ENCODE measurements at places on chromosomes 6 and 20.

DNA sequence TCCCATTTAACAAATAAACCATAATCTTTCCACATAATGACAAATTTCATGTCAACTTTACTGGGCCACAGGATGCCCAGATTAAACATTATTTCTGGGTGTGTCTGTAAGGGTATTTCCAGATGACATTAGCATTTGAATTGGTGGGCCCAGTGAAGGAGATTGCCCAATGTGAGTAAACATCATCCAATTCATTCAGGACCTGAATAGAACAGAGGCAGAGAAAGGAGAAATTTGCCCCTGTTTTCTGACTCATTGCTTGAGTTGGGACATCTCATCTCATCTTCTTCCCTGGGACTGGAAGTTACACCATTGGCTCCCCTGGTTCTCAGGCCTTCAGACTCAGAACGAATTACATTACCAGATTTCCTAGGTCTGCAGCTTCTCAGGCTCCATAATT is 142.9 kb downstream of the TPBG start:
- DNase-seq, result no peak

GRCh38 chr6:36235309-36235708 is 34.6 kb upstream of the PNPLA1 start:
- DNase-seq, result no peak

DNA sequence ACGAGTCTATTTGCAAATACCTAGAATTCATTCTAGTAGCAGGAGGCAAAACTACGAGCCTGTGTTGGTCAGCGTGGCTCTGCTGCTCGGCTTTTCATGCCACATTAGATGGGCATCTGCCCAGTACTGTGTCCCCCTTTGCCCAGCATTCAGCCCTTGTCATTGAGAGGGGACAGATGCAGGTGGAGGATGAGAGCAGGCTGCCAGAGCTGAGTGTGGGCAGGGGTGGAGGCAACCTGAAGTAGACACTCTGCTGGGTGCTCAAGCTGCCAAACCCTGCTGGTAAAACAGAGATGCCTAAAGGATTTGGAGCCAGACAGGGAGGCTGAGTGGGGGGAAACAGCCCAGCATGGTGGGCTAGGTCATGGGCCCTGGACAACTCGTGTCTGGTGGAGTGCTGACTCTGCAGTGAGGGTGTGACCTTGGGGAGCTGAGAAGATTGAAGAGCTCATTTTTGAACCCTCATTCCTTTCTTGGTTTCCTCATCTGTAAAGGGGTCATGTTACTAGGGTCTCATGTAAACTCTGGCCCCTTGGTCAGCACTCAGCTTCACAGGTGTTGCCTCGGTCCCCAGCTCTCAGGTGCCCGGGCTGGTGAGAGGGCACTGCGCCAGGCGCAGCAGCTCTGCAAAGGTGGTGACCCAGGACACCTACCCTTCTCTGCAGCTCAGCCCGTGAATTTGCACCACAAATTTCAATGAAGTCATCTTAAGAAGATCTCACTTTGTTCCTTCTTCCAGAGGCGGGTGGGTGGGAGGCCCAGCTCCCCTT is 64.2 kb upstream of the BHLHE23 start:
- DNase-seq, result no peak

DNA sequence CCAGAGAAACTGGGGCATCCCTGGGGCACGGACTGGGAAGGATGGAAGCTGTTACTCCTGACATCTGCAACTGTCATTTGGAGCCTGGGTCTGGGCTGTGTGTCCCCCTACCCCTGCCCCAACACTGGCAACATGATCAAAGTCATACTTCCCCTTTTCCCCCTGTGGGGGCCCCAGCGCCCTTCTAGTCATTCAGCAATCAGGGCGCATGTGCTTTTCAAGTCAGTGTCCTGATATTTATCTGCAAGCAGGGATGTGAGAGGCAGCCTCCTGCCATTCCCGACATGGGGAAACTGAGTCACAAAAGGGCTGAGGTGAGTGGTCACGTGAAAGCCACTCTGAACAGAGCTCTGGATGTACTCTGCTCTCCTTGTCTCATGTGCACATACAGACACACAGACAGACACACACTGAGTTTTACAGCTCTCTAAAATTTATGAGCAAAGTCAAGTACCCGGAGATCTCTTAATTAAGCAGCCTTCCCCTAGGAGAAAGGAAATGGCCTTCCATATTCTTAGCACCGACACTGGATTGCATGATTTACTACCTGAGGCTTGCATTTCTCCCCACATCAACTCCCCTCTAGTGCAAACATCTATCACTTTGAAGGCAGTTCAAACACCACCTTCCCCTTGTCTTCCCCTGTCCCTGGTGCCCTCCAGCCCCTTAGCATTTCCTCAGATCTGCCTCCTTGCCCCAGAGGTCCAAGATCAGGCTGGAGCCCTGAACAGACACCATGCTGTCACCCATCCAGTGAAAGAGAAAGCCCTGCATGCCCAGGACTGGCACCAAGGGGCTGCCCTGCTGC is 170.7 kb downstream of the CDC5L start:
- DNase-seq, result no peak

DNA sequence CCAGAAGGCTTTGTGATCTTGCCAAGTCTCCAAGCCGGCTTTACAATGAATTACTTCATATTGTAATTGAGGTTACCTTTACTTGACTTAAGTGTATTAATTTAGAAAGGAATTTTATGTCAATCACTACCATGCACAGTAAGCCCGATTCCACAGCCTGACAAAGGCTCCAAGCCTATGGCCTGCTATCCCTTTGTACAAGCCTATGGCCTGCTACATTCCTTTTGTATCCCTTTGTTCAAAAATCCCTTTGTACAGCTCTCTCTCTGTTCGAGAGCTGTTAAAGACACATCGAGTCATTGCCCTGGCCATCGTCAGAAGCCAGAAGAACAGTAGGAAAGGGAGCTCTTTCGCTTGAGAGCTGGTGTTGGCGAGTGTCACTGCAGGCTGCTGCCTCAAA is 2.7 kb upstream of the EDN3 start:
- DNase-seq, result no peak

GRCh38 chr6:68638230-68638900 is 3.3 kb downstream of the ADGRB3 start:
- DNase-seq, result no peak

DNA sequence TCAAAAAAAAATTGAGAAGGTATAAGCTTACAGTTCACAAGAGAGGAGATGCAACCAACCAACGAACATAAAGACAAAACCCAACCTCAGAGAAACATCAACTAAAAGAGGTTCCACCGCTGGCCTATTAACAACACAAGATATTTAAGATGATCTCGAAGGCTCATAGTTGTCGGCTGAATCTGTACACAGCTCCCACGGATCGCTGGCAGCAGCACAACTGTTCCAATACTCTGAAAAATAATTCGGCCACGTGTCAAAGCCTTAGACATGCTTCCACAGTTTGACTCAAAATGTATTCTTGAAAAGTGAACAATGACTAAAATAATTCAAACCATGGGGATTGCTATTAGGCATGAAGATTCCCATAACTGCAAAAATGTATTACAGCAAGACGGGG is 13.7 kb downstream of the EXOC2 start:
- DNase-seq, result no peak

- no peak for DNase-seq
These were observed 96.9 kb downstream of the NCR2 start for GRCh38 chr6:41432280-41432679.

DNA sequence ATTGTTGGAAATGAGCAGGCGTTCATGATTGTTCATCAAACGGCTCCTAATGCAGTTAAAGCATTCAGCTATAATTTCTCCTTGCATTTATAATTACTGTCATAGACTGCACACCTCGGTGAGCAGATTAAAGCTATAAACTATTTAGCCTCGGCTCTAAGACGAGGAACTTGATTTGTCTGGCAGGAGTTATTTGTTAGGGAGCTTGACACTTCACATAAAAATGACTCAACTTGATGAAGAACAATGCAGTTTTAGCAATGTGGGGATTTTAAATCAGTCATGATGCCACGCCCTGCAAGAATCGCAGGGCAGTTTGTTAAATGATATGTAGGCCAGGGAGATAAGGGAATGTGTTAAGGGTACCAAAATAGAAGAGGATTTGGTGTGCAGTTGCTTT is 290.2 kb downstream of the TSHZ2 start:
- DNase-seq, result no peak

DNA sequence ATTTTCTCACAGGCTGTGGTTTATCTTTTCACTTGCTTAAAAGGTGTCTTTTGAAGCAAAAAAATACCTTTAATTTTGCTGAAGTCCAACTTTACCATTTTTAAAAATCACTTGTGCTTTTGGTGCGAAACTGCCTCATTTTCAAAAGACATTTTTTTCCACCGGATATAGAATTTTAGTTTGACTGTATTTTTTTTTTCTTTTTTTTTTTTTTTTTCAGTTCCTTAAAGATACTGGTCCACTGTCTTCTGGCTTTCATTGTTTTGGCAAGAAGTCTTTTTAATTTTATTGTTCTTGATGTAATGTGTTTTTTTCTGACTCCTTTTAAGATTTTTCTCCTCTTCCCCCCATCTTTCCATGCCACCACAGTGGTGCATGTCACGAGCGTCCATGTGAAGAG is 198.2 kb downstream of the ARID1B start:
- DNase-seq, result no peak

- no peak for DNase-seq
These were observed 325.4 kb downstream of the RNF144B start for GRCh38 chr6:18712595-18712994.

GRCh38 chr6:34386316-34387137 is 5.9 kb downstream of the NUDT3 start:
- DNase-seq, result peak; percentile 36

GRCh38 chr20:32467506-32468312 is 109.6 kb downstream of the ASXL1 start:
- DNase-seq, result no peak

DNA sequence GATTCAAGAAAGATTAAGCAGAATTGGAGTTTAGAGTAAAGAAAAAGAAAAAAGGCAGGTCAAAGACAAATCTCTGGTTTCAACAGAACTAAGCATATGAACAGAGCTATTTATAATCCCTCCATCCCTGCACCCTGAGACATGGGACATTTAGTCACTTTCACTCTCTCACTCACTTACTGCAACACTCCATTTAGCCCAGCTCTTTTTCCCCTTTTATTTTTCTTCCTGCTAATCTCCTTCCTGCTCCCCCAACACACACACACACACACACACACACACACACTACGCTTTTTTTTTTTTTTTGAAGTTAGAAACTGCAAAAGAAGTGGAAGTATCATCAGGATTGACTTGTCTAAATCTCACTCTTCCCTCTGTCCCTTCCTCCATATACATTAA is 45.1 kb upstream of the TBC1D7 start:
- no peak for DNase-seq

GRCh38 chr6:166446567-166447065 is 63.9 kb upstream of the MPC1 start:
- DNase-seq, result no peak

DNA sequence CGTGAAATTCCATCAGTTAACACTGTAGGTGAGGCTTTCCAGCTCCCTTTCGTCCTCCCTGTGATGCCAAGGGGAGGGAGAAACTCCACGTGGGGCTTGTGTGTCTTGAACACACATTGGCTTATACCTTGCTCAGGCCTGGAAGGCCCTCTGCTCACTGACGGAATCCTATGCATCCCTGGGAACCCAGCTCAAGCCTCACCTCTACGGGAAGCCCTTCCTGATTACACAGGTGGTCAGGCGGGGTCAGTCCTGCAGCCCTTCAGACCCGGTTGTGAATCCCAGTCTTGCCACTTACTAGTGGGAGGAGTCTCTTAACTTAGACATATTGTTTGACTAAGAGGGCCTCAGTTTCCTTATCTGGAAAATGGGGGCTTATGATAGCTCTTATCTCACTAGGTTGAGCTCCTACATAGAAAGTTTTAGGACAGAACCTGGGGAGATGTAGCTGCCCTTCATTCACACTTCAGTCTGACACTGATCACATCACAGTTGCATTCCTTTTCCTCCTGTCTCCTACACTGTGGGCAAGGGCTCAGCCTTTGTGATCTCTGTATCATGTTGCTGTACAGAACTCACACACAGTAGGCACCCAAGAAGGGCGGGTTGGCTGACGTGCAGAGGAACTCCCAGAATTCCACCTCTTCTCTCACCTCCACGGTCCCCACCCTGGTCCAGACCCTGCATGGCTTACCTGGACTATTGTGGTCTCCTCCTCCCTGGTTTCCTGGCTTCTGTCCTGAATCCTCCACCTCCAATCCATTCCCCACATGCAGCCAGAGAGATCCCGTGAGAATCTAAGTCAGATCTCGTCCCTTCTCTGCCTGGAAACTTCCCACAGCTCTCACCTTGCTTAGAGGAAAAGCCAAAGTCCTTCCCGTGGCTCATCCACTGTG is 129.6 kb downstream of the CEBPB start:
- DNase-seq, result peak; percentile 67

DNA sequence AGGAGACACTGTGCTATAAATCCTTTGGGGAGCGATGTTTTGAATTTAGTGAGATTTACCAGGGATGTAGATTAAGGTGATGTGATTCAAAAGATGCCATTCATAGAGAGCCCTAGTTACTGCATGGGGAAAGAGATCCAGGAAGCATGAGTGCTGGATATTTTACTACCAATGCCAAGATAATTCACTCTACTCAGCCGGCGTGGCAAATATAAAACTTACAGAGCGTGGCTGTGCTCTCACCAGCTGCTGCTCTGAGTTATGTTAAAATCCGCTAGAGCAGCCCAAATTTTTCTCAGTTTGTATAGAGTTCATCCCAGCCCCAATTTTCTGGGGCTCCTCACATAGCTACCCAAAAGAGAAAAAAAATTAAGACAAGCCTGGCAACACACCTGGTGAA is 48.6 kb downstream of the BFSP1 start:
- no peak for DNase-seq

DNA sequence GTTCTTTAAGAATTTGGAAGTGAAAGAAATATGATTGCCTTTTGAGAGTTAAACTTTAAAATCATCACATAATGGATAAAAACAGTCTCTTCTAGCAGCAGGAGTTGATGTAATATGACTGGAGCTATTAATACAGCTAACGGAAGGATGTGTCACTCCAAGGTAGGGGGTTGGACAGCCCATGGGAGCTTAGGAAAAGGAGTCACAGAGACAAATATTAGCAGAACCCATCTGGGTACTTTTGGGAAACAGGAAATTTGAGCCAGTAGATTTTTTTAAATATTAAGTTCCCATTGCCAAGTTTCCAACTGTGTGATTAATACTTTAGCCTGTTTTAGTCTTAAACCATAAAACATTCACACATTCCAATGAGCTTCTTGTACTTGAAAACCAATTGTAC is 164.7 kb upstream of the RIMS1 start:
- no peak for DNase-seq

GRCh38 chr6:27514906-27515495 is 42.1 kb upstream of the ZNF184 start:
- DNase-seq, result no peak

DNA sequence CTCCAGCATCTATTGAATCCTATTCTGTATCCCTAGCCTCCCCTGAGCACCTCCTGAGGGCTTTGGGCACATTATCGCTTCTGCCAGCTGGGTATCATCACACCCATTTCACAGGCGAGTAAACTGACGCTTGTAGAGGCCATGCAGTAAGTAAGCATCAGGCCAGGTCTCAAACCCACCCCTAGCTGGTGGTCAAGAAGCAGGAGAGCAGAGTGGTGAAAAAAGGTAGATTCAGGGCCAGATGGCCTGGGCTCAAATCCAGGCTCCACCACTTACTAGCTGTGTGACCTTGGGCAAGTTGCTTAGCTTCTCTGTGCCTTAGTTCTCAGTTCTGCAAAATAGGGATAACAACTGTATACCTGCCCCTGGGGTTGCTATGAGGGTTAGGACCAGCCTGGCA is 19.9 kb downstream of the GRM4 start:
- no peak for DNase-seq

All from NCI-H226 (cell line).